Astrocyte of the spinal cord (primary cell): ENCODE measurements at places on chromosomes 3 and 15.
A peak's percentile ranks its signal among the peaks of the same experiment; 100 is the strongest.

DNA sequence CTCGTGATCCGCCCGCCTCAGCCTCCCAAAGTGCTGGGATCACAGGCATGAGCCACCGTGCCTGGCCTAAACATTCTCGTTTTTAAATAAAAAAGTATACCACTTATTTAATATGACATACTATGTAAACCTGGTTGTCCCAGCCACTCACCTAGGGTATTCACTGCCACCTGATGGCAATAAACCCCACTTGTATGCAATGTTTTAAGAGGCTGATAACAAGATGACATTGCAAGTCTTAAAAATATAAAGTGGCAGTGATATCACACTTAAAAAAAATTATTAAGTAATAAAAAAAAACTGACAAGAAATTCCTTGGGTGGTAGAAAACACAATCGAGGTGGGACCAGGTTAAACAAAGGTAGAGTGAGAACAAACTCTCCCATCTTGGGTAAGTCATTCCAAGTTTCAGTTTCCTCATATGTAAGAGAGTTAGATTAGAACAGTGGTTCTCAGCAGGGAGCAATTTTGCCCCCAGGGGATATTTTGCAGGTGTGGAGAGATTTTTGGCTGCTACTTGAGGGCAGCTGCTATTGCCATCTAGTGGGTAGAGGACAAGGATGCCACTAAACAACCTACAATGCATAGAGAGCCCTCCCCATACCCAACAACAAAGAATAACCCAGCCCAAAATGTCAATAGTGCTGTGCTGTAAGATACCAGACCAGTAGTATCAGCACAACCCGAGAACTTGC, 14.5 kb downstream of the ARF4 start:
- DNase-seq, result no peak

DNA sequence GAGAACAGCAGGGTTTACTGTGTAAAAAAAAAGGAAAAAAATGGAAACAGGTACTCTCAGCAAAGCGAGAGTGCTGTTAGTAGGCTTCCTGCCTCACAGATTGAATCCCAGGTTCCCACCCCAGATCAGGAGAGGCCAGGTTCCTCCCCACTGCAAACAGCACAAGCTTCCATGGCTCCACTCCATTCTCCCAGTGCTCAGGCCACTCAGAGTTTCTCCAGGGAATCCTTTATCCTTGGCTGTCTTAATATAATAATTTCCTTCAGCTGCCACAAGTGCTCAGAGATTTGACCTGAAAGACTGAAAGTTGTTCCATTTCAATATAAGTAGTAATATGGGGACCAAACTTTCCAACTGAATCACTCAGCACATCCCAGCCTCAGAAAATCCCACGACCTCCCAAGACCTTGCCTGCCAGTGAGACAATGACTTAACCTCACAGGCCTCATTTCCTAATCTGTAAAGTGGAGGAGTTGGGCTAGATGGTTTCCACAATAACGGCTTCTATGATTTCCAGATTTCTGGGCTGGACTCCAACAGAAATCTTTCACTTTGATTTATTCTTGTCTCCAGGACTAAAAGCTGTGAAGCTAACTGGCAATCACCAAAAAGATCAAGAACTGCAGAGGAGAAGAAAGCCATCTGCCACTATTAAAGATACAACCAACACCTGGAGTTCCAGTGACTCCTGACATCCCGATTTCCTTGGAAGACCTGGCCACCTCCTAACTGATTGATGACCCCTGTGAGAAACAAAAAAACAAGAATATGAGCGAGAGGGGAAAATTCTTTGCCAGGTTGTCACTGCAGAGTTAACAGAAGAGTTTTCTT, 289.5 kb downstream of the NEK10 start:
- no peak for DNase-seq

- DNase-seq, result peak; percentile 64
Measured at GRCh38 chr3:170584585-170585007, 1.3 kb downstream of the SLC7A14 start.

GRCh38 chr3:108552267-108553159, 36.7 kb downstream of the CIP2A start:
- peak; percentile 63 for DNase-seq

GRCh38 chr3:33392703-33393125, 47.5 kb downstream of the UBP1 start:
- DNase-seq, result peak; percentile 95

DNA sequence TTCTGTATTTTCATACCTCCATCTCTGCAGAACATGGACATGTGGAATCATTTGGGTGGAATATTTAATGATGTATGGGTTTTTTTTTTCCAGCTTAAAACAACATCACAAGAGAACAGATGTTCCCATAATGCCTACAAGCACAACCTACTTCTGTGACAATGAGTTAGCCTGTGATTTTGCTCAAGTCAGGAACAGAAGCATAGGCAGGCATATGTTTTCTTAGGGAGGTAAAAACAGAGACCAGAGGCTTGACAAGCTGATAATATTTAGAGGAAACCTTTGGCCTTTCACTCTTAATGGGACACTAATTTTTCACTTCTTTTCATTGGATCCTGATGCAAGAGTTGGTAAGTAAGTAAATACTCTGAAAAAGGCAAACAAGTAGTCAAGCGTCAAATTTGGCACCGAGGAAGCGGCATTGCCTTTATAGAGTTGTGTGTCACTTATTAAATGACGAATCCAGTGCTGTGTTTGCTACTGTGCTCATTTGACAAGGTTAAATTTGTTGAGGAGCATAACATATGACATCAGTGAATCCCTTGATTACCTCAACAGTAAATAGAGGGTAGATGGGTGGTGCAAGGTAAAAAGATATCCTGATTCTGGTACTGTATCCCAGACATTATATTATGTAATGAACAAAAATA, 66.7 kb upstream of the RBMS3 start:
- no peak for DNase-seq

GRCh38 chr15:81373176-81373575, 837 bp downstream of the TMC3 start:
- no peak for DNase-seq

- DNase-seq, result peak; percentile 36
Measured at GRCh38 chr3:128322030-128323022, 144.4 kb downstream of the DNAJB8 start.

DNA sequence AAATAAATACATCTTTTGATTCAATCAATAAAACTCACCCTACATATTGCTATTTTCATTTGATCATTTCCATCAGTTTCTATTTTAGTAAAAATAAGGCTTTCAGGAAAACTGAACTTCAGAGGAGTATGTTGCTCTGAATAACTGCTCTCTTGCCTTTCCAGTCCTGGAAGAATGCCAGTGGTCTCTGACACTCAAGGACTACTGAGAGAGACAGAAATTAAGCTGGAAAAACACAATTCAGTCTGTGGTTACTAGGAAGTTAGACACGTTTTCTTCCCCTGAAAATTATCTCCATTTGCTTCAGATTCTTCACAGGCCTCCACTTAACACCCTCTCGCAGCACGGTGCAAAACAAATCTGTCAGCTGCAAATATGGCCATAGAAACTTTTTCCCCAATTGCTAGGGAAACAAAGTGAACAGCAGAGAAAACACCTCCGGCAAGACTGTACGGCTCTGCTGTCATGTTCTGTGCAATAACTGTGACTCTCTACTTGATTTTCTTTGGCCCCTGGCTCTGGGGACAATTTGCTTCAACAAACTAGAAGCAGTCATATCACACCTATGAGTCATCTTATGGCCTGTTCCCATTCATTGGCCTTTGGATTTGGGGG, 353.0 kb downstream of the MAGI1 start:
- DNase-seq, result peak; percentile 50

DNA sequence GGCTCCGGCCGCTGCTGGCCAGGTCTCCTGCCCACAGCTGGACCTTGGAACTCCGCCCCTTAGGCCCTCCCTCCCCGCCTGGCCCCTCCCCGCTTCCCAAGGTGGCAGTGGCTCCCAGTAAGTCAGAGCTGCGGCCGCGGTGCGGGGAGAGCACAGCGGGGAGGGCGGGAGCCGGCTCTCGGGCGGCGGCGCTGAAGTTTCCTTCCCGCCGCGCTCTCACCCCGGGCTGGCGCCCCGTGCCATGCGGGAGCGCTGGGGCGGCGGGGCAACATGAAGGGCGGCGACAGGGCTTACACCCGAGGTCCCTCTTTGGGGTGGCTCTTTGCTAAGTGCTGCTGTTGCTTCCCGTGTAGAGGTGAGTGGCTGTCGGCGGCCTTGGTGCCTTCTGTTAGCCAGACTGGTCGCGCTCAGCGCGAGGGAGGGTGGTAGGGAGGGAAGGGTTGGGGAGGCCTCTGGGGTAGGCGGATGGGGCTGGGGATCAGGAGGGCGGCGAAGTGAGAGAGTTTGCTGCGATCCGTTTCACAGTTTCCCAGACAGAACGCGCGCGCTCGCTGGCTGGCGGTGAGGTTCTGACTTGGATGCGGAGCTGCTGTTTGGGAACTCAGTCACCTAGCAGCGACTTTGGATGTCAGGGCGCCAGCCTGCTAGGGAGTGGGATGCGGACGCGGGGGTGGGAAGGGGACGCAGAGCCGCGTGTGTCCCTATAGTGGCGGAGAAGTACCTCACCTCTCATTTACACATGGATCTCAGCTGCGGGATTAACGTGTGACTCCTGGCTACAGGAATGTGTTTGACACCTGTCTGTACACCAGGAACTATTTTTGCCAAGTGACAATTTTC, 145.5 kb upstream of the UMPS start:
- peak; percentile 48 for DNase-seq

DNA sequence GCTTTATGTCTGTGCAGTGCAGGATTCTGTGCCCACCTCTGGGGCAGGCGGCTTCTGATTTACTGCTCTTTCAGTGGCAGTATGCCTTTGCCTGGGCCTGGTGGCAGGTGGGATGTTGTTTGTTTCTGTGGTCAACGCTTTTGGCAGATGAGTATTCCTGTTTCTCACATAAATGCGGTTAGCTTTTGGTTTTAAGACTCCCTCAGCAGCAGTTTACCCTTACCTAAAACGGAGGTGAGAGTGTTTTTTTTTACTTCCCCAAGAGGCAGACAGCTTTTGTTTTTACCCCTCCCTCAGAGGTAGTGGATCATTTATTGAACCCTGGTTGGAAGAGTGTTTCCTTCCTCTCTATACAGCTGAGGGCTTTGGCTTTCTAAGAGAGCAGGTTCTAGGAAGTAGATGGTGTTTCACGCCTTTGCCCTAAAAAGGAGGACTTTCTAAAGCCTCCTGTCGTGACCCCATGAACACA, 134.1 kb upstream of the PLSCR5 start:
- DNase-seq, result no peak

DNA sequence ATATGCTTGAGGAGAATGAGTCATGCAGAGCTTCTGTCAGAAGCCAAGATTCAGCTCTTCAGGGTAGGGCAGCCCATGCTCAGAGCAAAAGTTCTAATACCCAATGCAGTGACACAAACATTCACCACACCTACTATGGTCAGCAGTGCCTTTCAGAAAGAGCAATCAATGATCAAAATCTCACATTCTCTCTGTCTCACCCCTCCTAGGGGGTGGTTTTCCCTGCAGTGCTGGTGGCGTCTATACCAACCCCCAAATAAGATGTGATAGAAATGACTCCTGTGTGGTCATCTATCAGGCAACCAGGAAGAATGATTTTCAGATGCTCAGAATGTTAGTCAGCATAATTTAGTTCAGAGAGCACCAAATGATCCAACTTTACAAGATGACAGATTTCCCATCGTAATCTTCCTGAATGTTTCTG, 385.3 kb downstream of the NTRK3 start:
- DNase-seq, result no peak

DNA sequence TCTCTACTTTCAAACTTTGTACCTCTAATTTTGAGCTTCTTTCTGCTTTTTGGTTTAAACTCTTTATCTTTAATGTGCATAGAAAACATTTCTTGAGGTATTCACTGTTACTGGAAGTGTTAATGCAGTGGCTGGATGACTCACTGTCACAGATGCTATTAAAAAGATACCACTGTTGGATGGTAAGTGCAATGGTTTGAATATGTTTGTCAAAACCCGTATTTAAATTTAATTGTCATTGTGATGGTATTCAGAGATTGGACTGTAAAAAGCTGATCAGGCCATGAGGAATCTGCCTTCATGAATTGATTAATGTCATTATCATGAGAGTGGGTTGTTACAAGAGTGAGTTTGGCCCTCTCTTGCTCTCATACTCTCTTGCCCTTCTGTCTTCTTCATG, 70.6 kb downstream of the AP4E1 start:
- DNase-seq, result peak; percentile 47

DNA sequence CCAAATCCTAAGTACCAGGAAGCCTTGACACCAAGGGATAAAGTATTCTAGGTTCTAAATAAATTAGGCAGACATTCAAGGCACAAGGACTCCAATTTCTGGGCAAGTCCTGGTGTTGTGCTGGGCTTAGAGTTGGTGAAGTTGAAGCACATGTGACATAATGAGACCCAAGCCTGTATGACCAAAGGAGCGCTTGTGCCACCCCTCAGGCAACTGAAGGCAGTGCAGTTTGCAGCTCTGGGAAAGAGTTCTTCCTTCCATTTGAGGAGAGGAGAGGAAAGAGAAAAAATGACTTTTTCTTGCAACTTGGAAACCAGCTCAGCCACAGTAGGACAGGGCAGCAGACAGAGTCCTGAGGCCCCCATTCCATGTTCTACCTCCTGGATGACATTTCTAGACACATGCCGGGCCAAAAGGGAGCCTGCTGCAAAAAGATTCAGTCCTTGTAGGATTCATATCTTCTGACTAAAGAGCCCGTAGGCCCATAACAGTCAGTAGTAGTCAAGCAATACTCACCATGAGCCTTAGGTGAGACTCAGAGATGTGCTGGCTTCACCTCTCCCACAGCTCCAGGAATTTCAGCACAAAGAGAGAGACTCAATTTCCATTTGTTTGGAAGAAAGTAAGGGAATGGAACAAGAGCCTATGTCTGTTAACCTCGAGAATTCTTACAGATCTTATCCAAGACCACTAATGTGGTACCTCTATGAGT, 588.8 kb upstream of the BCHE start:
- no peak for DNase-seq

- peak; percentile 13 for DNase-seq
Measured at GRCh38 chr15:72271895-72272212, 500 bp downstream of the PARP6 start.

DNA sequence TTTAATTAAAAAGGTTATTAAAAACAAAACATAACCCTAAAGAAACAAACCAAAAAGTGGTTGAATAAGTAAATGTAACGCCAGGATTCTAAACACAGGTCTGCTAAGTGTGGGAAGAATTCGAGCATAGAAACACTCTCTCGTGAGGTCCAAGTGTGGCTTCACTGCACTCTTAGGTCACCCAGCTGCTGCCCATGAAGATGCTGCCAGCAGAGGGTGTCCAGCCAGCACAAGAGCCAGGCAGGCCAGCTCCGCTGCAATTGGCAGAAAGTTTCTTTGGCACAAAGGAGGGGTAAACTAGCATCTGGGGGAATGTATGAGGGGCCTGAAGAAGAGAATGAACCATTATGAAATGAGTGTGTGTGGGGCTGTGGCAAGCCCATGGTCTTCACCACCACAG, 215.7 kb upstream of the FEZF2 start:
- no peak for DNase-seq

GRCh38 chr3:5071061-5071460, 51.0 kb upstream of the ARL8B start:
- DNase-seq, result peak; percentile 53
